Activated CD8-positive, alpha-beta memory T cell treated with anti-CD3 and anti-CD28 coated beads for 1 hour (primary cell): ENCODE measurements at places on chromosomes 4 and X.

- no peak for DNase-seq
Observed at GRCh38 chrX:41240509-41240908, 93.5 kb upstream of the DDX3X start.

- DNase-seq: no peak
Observed at GRCh38 chr4:118033148-118034052, 886 bp upstream of the NDST3 start.

GRCh38 chr4:153785910-153786721 is 2.8 kb downstream of the SFRP2 start:
- no peak for DNase-seq

GRCh38 chr4:158863296-158863695 is 94.5 kb downstream of the FNIP2 start:
- no peak for DNase-seq

- DNase-seq: no peak
Observed at GRCh38 chr4:48853604-48854394, 22.9 kb downstream of the OCIAD1 start.

- no peak for DNase-seq
Observed at GRCh38 chr4:161444626-161445025, 719.2 kb downstream of the FSTL5 start.

DNA sequence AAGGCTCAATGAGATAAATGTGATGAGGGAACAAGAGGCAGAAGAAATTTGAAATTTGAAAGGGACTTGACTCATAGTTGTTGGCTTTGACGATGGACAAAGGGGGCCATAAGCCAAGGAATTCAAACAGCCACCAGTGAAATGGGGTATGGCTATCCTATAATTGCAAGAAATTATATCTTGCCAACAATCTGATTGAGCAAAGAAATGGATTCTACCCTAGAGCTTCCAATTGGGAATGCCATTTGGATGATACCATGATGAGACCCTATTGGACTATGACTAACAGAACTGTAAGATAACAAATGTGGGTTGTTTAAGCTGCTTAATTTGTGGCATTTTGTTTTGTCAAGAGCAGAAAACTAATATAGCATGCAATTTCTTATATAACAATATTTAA is 270.1 kb upstream of the ARSJ start:
- DNase-seq: no peak

GRCh38 chr4:181690498-181690897 is 552.7 kb upstream of the TENM3 start:
- no peak for DNase-seq

DNA sequence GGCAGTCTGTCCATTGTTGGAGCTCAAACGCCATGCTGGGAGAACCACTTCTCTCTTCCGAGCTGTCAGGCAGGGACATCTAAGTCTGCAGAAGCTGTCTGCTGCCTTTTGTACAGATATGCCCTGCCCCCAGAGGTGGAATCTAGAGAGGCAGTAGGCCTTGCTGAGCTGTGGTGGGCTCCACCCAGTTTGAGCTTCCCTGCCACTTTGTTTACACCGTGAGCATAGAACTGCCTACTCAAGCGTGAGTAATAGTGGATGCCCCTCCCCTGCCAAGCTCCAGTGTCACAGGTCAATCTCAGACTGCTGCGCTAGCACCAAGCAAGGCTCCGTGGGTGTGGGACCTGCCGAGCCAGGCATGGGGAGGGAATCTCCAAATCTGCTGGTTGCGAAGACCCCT is 145.7 kb downstream of the VSIG4 start:
- DNase-seq: no peak

DNA sequence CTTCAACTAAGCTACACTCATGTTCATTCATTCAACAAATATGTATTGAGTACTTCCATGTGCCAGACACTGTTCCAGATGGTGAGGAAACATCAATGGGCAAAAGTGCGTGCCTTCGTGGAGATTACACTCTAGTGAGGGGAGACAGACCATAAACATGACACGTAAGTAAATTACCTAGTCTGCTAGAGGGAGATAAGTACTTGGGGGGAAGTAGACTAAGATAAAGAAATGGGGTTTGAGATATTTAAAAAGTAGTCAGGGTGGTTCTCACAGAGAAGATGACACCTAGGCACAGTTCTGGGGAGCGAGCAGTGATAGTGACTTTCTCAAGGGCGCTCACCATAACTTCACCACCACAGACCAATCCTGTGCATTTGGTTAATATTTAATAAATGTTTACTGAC is 11.7 kb downstream of the JCHAIN start:
- DNase-seq: no peak

DNA sequence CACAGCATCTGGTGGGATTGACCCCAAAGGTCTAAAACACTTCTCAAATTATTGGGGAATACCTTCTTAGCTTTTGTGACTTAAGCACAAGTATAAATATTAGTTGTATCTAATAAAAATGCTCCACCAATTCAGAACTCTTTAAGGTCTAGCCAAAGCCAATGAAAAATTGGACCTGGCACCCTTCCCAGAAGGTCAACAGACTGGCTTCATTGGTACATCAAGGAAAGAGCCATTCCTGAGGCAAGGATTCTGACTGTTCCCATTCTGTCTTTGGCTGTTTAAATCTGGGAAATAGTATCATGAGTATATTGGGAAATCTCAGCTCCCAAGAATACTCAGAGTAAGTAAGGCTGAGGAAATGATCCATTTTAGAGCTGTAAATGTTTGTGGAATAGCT is 153.0 kb upstream of the TRPC5 start:
- DNase-seq: no peak

- no peak for DNase-seq
Observed at GRCh38 chr4:152162331-152162697, 373.6 kb downstream of the FBXW7 start.
